ENCODE measurements at places on chromosomes 4 and X.

- DNase-seq: no peak
Observed at GRCh38 chr4:181278941-181279340, 964.3 kb upstream of the TENM3 start.

DNA sequence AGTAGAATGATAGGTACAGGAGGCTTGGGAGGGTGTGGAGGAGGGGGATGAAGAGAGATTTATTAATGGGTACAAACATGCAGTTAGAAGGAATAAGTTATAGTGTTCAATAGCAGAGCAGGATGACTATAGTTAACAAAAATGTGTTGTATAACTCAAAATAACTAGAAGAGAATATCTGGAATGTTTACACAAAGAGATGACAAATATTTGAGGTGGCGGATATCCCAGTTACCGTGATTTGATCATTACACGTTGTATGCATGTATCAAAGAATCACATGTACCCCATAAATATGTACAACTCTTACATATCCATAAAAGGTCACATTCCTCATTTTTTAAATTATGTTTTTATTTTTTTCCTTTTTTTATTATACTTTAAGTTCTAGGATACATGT, 456.6 kb downstream of the MAGEB5 start:
- no peak for DNase-seq

DNA sequence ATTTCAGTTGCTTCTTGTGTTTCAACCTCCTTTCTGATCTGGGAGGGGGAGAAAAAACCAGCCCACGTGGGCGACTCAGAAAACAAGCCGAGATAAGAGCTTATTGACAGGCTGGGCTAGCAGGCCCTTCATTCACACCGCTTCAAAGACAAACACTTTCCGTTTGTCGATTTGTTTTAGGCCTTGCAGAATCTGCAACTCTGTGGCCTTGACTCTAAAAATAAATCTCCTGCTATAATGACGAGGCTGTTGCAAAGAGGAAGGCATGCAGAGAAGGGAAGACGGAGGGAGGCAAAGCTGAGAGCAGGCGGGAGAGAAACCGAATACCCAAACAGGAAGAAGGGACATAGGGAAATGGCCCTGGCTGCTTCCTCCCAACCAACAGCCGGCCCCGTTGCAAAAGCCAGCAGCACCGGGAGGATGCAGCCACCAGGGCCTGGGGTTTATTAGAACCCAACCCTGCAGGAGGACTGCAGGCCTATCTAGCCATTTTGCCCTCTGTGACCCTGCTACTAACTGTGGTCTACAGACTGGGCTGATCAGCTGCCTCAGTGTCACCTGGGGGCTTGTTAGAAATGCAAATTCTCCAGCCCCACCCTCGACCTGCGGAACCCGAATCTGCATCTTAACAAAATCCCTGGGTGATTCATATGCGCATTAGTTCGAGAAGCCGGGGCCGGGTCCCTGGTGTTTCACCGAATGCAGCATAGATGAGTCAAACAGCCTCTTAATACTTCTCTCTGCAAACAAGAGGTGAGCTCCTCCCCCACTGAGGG, 325.5 kb downstream of the BCOR start:
- DNase-seq: no peak

DNA sequence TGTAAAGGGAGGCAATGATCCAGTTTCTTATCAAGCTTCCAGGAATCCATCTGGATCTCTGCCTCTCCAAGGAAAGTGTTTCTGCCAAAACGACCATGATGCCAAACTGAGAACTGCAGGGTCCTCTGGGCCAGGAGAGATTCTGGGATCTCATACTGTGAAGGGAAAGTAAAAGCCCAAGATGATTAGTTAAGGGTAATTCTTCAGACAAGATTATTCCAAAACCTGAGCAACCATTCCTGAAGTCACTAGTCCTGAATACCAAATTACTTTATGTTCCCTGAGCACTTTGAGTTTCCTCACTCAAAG, 42.0 kb downstream of the SRPX2 start:
- no peak for DNase-seq

GRCh38 chr4:25088093-25088952, 57.6 kb upstream of the LGI2 start:
- no peak for DNase-seq

DNA sequence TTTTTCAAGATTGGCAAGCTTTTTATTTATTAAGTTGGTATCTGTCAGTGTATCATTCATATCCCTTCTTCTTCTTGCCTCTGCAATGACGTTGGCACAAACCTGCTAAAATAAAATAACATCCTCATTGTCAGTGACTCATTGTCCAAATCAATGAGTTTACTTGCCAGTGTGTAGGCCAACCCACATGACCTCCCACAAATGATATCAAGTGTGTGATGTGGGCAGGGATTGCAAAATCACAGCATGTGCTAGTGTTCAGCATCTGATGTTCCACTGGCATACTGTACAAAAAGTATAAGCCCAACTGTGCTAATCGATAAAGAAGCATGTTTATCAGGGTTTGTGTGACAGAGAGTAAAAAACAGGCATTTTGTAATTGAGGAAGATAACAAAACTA, 25.5 kb downstream of the GPAT3 start:
- DNase-seq: no peak

Data from ascending aorta (tissue), 2 donors.